ENCODE measurements at places on chromosomes 1 and 21.

DNA sequence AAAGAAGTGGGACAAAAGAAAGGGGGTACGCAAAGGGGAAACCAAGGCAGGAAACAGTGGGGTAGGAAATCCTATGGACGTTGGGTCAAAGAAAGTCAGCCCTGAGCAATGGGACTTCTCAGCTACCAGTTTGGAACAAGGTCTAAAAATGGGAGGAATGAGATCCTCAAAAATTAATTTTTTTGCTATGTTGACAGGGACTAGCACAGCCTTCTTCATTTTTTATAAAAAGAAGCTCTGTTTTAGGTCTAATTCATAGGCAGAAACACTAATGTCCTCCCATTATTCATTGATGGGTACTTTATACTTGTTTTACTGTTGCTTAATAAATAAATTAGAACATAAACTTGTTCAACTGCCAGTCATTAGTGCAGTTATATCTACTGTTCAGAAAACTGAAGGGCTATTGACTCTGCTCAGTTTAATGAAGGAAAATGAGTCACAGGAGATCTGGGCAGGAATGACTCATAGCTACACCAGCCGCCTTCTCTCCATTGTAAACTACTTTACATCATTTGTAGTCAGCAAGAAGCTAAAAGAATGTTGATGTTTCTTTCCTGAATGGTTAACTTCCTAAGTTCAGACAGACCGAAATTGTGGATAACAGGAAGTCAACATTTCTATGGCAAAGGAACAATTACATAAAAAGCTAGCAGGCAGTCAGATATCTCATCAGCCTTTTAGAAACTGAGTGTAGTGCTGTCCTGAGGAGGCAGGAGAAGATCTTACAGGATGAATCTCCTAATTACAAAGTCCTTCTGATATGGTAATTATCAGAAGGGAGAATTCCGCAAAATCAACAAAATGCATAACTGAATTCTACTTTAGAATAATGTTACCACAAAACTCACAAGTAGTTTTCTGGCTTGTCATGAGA is 356.4 kb upstream of the PKN2 start:
- peak; percentile 62 for DNase-seq

DNA sequence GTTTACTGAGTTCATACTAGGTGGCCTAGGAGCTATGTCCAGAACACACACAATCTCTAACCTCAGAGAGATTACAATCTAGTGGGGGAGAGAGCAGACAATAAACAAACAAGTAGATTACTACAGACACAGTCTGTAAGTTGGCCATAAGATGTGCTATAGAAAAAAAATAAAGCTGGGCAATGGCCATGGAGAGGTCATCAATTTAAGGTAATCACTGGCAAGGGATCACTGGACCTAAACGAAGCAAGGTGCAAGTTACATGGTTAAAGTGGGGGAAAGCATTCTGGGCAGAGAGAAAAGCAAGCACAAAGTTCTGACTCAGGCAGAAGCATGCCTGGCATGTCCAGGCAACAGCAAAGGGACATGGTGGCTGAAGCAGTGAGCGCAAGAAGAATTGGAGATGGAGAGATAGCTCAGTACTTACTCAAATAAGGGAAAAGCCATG is 147.0 kb downstream of the RERE start:
- DNase-seq, result no peak

DNA sequence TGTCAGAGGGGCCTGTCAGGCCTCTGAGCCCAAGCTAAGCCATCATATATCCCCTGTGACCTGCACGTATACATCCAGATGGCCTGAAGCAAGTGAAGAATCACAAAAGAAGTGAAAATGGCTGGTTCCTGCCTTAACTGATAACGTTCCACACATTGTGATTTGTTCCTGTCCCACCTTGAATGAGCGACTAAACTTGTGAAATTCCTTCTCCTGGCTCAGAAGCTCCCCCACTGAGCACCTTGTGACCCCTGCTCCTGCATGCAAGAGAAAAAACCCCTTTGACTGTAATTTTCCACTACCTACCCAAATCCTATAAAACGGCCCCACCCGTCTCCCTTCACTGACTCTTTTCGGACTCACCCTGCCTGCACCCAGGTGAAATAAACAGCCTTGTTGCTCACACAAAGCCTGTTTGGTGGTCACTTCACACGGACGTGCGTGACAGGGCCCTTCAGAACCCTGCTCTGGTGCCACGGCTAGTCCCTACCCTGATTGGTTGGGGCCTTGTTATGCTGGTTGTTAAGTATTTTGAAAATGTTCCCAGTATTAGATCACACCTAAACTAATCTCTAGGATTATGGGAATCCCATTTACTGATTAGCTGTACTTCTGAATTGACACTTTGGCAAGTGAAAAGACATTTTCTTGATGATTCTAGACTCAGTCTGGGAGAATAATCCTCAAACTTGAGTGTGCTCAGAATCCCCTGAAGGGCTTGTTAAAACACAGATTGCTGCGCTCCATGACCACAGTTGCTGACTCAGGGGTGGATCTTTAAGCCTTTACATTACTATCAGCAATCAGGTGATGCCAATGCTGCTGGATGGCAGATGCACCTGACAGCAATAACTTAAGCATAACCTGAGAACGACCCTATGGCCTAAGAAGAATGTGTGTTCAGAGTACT is 28.8 kb upstream of the SPATA6 start:
- DNase-seq, result no peak

DNA sequence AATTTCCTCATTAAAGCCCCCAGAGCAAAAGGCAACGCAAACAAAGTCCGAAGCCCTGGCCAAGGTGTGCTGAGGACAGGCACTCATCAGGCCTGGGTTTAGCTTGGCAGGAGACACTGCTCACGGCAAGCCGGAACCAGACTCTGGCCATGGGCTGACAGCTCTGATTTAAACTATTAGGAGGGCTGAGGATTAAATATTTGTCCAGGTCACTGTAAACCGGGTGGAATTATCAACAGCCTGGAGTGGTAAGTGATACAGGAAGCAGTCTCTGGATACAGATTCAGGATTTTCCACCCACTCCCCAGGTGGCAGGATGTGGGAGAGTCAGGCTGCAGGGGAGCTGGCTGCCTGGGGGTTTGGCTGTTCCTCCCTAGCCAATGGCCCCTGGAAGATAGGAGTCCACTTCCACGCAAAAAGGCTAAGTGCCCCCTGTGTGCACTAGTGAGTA is 42.4 kb downstream of the SLC66A1 start:
- DNase-seq, result no peak

DNA sequence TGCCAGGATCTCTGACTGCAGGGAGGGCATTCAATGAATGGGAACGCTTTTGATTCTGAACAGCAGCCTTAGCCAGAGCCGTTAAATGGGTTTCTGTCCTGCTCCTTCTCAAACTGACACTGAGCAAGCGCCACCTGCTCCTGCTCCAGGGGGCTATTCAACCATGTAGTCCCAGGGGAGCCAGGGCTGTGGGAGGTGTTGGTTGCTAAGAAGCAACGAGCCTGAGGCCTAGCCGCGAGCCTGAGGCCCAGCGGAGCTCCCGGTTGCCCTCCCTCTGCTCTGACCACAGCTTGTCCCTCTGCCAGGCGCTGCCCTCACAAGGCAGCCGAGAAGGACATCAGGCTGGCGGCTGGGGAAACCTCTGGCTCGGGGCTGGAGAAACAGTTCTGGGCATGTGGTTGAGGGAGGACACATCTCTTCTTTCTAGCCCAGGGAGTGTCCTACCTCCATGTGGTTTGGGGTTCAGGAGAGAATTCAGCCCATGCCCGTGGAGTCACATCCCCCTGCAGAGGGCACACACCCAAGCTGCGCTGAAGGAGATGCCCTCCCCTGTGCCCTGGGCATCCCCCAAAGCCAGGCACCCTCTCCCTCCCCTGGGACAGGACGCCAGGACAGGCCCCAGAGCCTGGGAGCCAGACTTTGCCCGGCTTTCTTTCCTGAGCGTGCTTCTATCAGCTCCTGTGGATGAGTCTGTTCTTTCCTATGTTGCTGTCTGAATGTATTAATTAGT is 18.0 kb downstream of the PCP4 start:
- DNase-seq, result no peak

- no peak for DNase-seq
These were observed 267.7 kb upstream of the C1orf87 start for GRCh38 chr1:60341274-60341673.

DNA sequence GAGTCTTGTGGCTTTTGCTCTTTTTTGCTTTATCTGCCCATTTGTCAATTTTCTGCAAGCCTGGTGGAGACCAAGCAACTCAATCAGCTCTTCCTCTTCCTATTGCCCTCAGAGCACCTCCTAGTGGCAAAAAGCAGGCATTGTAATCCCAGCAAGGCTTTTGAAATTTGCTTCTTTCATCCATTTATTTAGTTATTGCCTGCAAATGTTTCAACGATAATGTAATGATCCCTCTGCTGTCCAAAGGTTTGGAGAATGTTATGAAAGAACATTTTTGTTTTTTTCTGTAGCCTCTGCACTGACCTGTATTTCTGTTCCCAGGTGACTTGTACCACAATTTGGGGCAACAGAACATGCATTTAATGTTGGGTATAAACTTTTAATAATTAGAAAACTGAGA is 127.8 kb downstream of the GABPA start:
- DNase-seq, result peak; percentile 29

DNA sequence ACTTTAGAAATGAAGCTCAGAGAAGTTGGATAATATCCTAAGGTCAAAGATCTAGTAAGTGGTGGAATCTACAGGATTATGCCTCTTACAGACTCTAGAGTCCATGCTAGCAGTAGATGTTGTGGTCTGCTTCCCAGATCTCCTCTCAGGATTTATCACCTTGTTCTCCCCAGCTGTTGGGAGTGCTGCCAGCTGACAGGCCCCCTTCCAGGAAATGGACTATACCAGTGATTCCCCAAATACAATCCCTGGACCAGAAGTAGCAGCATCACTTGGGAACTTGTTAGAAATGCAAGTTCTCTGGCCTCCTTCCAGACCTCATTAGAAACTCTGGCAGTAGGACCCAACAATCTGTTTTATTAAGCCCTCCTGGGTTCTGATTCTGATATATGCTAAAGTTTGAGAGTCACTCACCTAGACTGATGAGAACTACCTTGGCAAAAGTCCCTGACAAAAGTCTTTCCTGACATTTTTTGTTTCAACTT is 24.5 kb upstream of the NTNG1 start:
- no peak for DNase-seq

GRCh38 chr1:156625436-156626078 is 6.3 kb downstream of the HAPLN2 start:
- DNase-seq, result peak; percentile 57

DNA sequence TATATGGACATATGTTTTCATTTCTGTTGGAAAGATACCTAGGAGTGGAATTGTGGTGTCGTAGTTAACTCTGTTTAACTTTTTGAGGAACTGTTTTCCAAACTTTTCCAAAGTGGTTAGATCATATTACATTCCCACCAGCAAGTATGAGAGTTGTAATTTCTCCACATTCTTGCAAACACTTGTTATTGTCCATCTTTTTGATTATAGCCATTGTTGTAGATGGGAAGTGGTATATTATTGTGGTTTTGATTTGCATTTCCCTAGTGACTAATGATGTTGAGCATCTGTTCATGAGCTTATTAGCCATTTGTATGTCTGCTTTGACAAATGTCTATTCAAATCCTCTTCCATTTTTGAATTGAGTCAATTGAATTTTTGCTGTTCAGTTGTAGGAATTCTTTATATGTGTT is 19.8 kb downstream of the CAMTA1 start:
- DNase-seq, result no peak

- DNase-seq, result no peak
These were observed 183.5 kb downstream of the BRINP2 start for GRCh38 chr1:177354247-177354646.

DNA sequence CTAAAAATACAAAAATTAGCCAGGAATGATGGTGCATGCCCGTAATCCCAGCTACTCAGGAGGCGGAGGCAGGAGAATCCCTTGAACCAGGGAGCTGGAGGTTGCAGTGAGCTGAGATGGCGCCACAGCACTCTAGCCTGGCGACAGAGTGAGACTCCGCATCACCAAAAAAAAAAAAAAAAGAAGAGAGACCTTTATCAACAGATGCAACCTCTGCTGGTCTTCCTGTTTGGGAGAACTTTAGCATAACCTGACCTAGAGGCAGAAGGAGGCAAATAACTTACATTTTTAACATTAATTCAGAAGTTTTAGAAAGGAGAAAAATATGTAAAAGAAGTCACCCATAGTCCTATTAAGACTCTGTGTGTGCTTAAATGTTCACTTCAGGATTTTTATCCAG is 32.4 kb downstream of the SLAMF1 start:
- DNase-seq, result no peak

GRCh38 chr1:206116873-206117150 is 376 bp downstream of the AVPR1B start:
- DNase-seq, result no peak

DNA sequence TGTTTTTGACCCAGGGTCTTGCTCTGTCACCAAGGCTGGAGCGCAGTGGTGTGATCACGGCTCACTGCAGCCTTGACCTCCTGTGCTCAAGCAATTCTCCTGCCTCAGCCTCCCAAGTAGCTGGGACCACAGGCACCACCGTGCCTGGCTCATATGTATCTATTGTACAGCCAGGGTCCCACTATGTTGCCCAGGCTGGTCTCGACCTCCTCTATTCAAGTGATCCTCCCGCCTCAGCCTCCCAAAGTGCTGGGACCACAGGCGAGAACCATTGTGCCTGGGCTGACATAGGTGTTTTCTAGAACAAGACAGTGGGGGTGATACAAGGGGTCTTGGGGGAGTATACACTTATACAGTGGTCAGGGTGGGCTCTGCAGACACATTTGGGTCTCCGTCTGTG is 17.5 kb downstream of the FTCD start:
- no peak for DNase-seq

DNA sequence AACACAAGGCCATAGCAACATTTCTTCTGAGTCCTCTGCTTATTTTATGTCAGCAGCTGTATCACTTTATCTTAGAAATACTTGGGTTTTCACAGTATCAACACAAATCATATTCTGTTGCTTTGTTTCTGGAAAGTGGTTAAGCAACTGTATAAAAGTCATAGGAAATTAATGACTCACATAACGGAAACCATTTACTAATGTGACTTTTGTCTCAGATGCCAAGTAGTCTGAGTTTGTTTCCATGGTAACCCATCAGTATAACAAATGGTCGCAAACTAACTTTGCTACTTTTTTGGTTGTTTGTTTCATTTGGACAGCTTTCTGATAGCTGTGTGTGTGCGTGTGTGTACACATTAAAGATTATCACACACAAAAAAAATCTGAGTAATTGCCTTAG is 31.1 kb downstream of the EEIG2 start:
- peak; percentile 63 for DNase-seq

DNA sequence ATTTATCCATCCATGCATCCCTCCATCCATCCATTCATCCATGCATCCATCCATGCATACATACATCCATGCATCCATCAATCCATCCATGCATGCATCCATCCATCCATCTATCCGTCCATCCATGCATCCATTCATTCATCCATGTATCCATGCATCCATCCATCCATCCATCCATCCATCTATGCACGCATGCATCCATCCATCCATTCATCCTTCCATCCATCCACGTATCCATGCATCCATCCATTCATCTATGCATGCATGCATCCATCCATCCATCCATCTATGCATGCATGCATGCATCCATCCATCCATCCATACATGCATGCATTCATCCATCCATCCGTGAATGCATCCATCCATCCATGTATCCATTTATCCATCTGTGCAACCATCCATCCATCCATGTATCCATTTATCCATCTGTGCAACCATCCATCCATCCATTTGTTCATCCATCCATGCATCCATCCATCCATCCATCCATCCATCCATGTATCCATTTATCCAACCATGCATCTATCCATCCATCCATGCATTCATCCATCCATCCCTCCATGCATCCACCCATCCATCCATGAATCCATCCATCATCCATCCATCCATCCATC is 30.3 kb upstream of the TINAGL1 start:
- DNase-seq, result no peak

Data from AG08396 (cell line).